Hematopoietic multipotent progenitor cell treated with erythropoietin and hydrocortisone succinate and interleukin-3 and kit ligand, for 8 days (in vitro differentiated cells): ENCODE measurements at places on chromosomes 12 and 14.

DNA sequence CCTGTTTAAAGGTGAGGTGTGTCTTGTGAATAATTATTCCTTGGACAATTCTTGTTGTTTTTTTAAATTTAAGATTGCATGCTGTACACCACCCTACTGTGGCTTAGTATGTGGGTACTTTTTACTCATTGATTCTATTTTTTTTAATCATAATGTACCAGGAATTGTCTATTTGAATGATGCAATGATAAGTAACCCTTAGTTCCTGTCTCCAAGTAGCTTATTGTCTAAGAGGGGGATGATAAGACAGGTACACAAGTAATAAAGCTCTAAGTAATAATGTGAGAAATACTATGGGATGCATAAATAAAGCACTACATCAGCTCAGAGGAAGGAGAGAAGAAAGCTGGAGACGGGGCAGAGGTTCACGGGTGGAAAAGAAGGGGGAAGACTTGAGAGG, 90.9 kb downstream of the MYRFL start:
- no peak for DNase-seq

- no peak for DNase-seq
These were observed 35.8 kb downstream of the OTX2 start for GRCh38 chr14:56774503-56774902.

DNA sequence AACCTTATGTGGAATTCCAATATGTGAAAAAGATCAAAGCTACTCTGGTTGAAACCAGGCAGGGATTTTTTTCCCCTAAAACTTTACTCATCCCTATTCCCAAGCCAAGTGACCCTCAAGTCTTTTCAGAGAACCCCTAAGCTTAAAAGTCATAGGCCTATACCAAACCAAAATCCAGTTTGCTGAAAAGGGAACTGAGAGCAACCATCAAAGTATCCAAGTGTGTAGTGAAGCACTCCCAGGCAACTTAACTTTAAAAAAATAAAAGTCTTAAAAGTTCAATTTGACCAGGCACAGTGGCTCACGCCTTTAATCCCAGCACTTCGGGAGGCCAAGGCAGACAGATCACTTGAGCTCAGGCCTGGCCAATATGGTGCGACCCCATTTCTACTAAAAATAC, 101.2 kb upstream of the DAAM1 start:
- DNase-seq, result no peak

DNA sequence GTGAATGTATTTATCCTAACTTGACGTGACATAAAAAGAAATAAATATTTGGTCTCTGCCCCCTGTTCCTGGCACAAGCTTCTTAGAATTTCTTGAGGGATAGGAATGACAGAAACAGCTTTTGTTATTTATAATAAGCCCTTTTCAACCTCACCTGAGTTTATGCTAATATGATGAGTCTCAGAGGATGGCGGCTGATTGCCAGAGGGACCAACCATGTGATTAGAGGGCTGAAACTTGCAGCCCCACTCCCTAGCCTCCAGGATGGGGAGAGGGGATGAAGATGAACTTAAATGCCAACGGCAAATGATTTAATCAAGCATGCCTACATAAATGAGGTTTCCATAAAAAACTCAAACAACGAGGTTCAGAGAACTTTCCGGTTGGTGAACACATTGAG, 42.9 kb downstream of the DNAI7 start:
- no peak for DNase-seq

- no peak for DNase-seq
These were observed 18.0 kb upstream of the SMUG1 start for GRCh38 chr12:54206791-54207190.

DNA sequence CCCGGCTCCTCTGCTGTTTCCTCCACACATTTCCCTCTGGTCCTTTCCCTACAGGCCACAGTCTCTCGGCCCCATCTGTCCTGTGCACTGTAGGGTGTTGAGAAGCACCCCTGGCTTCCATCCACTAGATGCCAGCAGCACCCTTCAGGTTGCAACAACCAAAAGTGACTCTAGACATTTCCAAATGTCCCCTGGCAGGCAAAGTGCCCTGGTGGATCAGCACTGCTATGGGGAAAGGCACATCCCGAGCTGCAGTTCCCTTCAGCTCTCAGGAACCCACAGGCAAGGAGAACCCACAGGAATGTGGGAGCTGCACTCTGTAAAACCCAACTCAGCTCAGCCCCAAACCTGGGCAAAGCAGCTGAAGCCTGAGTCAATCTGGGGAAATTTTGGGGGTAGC, 77.0 kb downstream of the RBM19 start:
- DNase-seq, result no peak

DNA sequence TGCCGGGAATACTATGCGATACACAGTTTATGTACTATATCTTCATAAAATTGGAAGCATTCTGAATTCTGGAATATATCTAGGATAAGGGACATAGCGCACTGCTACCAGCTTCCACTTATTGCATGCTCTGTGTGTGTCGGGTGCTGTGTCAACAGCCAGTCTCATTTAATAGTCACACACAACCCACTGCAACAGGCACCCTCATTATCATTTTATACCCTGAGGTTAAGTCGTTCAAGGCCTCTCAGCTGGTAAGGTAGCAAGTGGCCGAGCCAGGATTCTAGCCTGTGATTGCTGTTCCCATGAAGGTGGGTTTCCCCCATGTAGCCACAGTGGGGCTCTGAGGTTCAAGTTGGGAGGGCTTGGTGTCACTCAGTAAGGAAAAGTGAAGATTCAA, 7.0 kb downstream of the PPP1R1A start:
- no peak for DNase-seq

GRCh38 chr12:124881123-124881522, 17.5 kb upstream of the SCARB1 start:
- DNase-seq, result no peak

DNA sequence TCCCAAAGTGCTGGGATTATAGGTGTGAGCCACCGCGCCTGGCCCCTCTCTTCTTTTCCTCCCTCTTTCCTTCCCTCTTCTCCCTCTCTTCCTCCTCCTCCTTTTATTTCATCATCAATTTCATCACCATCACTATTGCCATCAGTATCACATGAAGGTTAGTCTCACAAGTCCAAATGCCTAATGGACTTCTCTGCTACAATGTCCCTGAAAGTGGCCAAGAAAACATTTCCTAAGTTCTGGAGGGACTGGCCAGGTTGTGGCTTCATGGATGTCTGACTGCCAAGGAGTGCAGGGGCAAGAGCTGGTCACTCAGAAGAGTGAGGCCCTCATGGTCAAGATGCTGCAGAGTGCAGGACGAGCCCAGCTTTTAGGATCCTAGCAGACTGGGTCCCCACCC, 97.6 kb downstream of the SYNE3 start:
- DNase-seq, result no peak

DNA sequence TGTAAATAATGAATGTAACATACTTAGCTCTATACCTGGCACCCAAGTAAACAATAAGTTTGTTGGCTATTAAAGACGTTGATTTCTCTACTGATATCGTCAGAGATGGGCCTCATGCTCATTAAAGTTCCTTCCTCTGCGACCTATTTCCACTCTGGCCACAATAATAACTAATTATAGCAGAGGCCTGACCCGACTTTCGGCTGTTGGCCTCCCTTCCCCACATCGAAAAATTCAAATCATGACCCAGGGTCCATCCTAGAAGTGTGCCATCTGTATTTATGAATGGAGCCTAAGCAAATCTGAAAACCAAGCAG, 321 bp upstream of the USP30 start:
- no peak for DNase-seq

- no peak for DNase-seq
These were observed 20.3 kb upstream of the ADGRD1 start for GRCh38 chr12:130933269-130933995.

GRCh38 chr12:30794020-30794419, 39.3 kb upstream of the CAPRIN2 start:
- no peak for DNase-seq

DNA sequence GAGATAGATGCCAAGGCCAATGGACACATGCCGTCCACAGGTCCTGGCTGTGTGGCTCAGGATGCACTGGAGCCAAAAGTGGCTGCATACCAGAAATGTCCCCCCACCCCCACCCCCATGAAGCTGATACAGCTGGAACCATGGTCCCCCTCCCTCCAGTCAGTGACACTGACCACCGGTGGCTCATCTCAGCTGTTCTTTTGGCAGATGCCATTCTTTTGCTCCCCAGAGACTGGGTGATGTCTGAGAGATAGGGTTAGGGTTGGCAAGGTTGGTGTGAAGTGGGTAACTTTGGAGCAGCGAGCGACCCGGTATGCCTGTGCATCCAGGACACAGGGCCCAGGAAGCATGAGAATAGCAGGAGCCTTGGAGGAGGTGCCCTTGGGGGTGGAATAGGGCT, 285.6 kb downstream of the CACNA1C start:
- DNase-seq, result no peak

DNA sequence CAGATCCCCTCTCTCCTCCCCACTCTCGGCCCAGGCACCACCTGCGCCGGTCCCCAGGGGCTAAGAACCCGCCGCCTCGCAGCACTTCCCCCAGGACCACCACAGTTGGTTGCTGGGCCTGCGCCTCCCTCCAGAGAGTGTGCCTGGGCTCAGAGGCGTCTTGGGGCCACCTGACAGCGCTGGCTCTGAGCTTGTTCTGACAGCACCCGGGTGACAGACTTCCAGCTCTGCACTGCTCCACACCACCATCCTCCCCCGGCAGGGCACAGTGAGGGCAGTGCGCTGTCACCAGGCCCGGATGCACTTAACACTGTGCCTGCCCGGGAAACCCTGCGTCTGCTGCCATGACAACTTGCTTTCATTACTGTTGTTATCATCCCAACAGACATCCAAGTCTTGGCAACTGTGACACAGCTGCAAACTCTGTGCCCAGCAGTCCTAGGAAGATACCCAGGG, 6.6 kb downstream of the BRF1 start:
- peak; percentile 85 for DNase-seq

DNA sequence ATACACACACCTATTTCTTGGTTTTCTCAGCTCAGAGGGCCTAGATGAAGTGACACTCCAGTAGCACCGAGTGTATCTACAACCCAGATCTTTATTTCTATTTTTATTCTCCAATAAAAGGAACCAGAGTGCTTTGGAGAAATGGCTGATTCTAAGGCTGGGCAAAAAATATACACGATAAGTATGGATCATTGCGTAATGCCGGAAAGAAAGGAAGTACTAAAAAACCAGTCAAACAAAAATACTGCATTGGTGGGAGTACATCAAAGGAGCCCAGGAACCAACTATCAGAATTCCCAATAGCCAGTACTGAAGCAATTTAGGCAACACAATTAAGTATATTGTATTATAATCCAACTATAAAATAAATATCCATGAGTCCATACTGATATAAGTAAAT, 400.9 kb upstream of the CCDC196 start:
- DNase-seq, result no peak

- DNase-seq, result no peak
These were observed 30.0 kb downstream of the GALNT16 start for GRCh38 chr14:69289811-69290520.

GRCh38 chr12:13666806-13667205, 314.6 kb downstream of the GRIN2B start:
- DNase-seq, result no peak

GRCh38 chr14:99415496-99416281, 65.0 kb downstream of the SETD3 start:
- DNase-seq, result peak; percentile 92

- DNase-seq, result no peak
These were observed 253.2 kb downstream of the CACNA1C start for GRCh38 chr12:2306012-2306411.

DNA sequence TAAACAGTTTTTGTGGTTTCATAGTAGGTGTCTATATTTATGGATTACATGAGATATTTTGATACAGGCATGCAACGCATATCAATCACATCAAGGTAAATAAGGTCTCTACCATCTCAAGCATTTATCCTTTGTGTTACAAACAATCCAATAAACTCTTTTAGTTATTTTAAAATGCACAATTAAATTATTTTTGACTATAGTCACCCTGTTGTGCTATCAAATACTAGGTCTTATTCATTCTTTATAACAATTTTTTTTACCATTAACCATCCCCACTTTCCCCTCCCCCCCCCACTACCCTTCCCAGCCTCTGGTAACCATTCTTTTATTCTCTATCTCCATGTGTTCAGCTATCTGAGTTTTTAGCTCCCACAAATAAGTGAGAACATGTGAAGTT, 175.7 kb upstream of the FBXO33 start:
- no peak for DNase-seq

- DNase-seq, result no peak
These were observed 77.7 kb upstream of the DBX2 start for GRCh38 chr12:45128637-45129036.

DNA sequence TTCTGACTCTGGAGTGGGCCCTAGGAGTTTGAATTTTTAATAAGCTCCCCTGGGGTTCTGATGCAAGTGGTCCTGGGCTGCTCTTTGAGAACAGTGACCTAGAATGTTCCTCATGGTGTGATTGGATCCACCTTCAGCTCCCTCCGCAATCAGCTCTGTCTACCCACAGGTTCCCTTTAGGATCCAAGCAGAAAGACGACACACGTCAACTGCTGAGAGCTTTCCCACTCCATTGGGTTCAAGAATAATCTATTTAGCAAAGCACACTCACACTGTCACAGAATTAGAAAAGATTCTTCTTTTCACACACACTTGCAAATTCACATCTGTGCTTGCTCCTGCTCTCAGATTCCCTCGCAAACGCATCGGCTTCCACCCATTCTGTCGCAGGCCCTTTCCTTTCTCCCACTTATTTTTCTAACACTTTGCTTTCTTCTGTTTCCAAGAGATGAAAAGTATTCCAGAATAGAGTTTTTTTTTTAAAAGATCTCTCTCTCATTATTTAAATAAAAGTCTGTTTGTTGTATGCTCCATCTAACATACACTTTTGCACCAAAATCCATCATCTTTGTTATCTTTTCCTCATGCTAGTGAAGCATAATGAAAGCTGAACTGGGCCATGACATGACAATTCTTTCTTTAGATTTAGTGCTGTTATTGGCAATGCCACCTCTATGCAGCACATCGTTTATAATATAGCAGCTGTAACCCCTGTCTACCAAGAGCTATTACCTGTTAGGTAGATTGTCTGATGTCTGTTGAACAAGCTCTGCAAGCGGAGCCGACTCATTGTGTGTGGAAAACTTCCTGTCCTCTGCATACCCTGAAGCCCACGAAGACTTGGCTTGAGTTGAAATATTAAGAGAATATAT, 73.1 kb downstream of the CACNA1C start:
- no peak for DNase-seq

GRCh38 chr14:103688906-103689902, 26.0 kb downstream of the XRCC3 start:
- no peak for DNase-seq

GRCh38 chr14:33376510-33376909, 437.8 kb downstream of the NPAS3 start:
- no peak for DNase-seq

- peak; percentile 51 for DNase-seq
These were observed 17.4 kb downstream of the HDAC7 start for GRCh38 chr12:47802312-47802711.

GRCh38 chr14:94638339-94638738, 26.1 kb downstream of the SERPINA3 start:
- DNase-seq, result no peak
